ENCODE measurements at places on chromosomes 13 and 19.

DNA sequence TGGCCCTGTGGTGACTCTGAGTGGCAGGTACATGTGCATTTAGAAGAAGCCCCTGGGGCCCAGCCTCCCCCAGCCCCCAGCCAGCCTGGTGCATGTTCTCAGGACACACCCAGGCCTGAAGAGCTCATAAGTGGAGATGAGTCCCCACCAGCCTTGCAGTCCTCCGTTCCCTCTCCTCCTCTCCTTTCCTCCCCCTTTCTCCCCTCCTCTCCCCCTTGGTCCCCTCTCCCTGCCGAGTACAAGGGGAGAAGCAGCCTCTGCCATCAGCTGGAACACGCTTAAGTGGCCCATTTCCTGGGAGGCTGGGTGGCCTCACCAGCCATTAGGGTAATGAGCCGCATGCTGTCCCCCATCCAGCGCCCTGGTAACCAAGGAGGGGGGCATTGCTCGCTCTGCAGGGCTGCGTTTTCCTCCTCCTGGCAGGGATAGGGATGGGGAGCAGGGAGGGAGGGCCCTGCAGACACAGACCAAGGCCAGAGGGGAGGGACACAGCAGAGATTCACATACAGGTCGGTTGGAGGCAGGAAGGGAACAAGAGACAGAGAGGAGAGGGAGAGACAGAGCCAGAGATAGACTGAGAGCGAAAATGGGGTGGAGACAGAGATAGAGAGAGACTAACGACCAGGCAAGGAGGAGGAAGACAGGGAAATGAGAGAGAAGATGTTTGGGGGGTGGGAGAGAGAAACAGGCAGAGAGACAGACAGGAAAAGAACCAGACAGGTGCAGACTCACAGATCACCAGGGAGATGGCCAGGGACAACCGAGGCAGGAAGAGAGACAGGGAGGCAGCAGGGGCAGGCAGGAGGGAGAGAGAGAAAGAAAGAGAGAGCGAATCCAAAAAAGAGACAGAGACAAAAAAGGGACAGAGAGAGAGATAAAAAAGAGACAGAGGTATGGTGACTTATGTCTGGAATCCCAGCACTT is 19.3 kb upstream of the DPP9 start:
- DNase-seq, result peak; percentile 94

GRCh38 chr19:35929876-35930275 is 6.3 kb upstream of the LRFN3 start:
- no peak for DNase-seq

GRCh38 chr13:20362484-20363041 is 130.4 kb upstream of the GJB6 start:
- DNase-seq, result no peak

GRCh38 chr13:61396121-61396520 is 19.5 kb downstream of the PCDH20 start:
- DNase-seq, result no peak

GRCh38 chr19:2168619-2169424 is 5.1 kb downstream of the DOT1L start:
- no peak for DNase-seq

- peak; percentile 27 for DNase-seq
These were observed 25.3 kb upstream of the OR10H2 start for GRCh38 chr19:15702534-15702930.
